Choroid plexus epithelial cell (primary cell): ENCODE measurements at places on chromosomes 12 and 14.

DNA sequence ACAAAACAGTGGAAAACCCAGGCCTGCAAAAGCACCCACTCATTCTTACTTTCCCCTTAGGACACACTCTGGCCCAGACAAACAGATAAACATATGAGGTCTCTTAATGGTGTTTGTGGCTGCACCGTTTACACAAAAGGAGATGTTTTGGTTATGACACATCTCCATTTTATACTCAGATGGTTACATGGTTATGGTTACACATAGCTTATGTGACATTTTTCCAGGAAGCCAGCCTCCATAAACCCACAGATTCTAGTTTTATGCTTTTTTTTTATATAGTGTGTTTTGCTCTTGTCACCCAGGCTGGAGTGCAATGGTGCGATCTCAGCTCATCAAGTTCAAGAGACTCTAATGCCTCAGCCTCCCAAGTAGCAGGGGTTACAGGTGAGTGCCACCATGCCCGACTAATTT lies 3.5 kb upstream of the KLRD1 start:
- peak; percentile 76 for DNase-seq

GRCh38 chr12:53048033-53048779 lies 1.7 kb upstream of the TNS2 start:
- no peak for DNase-seq

GRCh38 chr14:68631394-68632053 lies 161.3 kb downstream of the ZFP36L1 start:
- no peak for DNase-seq

- DNase-seq = no peak
Measured at GRCh38 chr12:98422359-98422758, 93.0 kb upstream of the TMPO start.

- peak; percentile 15 for DNase-seq
Measured at GRCh38 chr12:19886639-19887064, 447.4 kb downstream of the AEBP2 start.

- DNase-seq = no peak
Measured at GRCh38 chr14:100469632-100470522, 117.3 kb downstream of the BEGAIN start.

DNA sequence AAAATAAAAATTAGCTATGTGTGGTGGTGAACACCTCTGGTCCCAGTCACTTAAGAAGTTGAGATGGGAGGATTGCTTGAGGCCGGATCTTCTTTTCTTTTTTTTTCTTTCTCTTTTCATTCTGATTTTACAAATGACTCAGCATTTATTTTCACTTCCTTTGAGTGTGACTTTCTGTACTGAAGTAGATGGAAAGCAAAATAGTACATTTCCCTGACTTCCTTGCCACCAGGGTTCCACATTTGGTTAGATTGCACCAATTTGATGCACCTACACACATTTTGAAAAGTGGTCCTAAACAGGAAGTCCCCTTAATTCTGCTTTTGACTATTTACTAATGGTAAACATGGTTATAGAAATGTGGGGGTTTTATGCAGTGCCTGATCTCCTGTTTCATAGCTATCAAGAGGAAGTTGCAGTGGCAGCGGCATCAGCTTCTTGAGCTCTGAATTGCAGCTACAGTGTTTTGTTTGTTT lies 13.0 kb upstream of the LEMD3 start:
- peak; percentile 22 for DNase-seq

DNA sequence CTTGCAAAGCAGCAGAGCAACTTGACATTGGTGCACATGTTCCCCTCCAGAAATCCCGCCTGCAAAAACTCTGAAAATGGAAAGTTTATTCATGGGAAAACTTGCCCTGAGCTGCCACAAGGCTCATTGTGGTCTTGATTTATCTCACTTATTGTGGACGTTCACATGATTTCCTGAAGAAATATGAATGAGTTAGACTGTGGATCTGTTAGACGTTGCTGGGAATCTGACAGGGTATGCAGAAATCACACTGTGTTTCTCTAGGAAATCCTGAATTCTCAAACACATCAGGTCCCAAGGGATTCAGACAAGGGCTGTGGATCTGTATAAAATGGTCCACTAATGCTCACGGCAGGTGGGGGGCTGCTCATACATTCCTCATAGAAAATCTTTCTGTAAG lies 72.2 kb downstream of the EID3 start:
- DNase-seq = no peak

- no peak for DNase-seq
Measured at GRCh38 chr12:11686120-11686519, 36.6 kb downstream of the ETV6 start.

DNA sequence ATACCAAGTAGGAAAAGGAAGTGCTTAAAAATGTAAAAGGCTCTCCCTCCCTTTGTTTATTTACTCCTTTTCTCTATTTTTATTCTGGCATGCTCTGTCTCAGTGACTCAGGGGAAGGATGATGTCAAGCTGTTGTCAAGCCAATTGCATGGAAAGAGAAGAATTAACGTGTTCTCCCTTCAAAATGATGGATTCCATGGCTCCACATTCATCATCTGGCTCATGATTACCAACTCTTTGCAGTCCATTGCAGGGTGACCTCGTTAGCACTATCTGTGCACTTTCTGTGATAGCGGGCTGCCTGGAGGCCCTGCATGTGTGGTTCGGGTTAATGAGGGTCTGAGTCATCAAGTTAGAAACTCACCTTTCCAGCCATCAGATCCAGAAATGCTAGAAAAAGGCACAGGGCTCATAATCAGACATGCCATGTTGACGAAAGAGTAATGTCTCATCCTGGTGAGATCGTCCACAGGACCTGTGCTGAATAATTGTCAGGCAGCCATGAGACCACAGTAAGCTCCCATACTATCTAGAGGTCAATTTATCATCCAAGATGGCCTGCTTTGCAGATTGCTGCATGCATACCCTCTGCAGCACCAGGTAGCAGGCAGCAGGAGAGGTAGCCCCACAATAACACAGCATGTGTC lies 79.2 kb upstream of the BTG1 start:
- DNase-seq = peak; percentile 43

GRCh38 chr14:90446405-90446804 lies 49.6 kb downstream of the CALM1 start:
- DNase-seq = no peak

- DNase-seq = peak; percentile 2
Measured at GRCh38 chr12:44972746-44973421, 78.0 kb downstream of the DBX2 start.

- DNase-seq = no peak
Measured at GRCh38 chr12:89684136-89684535, 24.5 kb downstream of the ATP2B1 start.

GRCh38 chr14:102000902-102001301 lies 36.5 kb downstream of the DYNC1H1 start:
- DNase-seq = no peak
